Stimulated activated CD4-positive, alpha-beta T cell treated with anti-CD3 and anti-CD28 coated beads, Interleukin-12 subunit alpha, Interleukin-12 subunit beta, amount 100 ng/mL, for 24 hours (primary cell): ENCODE measurements at places on chromosomes 13 and 19.

DNA sequence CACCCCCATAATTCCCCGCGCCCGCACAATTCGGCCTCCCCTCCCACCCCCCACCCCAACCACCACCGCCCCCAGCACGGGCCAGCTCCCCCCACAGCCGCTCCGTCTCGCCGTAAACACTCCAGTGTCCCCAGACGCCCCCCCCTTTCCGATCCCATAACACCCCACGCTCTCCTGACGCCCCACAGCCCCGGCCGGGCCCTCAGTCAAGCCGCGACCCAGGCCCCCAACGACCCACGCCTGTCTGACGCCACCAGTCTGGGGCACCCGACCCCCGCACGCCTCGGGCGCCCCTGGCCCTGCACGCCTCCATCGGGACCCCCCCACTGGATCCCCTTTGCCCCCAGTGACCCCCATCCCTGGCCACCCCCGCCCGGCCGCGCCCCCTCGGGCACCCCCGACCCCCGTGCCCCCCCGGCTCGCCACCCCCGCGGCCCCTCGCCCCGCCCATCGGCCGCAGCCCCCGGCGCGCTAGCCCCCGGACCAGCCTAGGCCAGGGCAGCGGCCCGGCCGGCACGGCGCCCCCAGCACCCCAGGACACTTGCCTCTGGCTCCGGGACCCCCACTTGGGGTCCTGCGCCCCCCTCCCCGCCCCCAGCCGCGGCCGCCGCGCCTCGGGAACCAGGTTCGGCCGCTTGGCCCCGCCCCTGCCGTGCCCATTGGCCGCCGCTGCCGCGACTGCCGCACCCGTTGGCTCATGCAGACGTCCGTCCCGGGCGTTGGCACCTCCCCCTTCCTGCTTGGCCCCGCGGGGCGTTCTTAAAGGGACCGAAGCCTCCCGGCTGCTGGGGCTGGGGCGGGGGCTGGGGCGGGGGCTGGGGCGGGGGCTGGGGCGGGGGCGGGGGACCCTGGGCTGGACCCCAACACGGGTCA lies at the start of gene FKBP8:
Gene FKBP8, minus strand, starts transcription at position 633 of the 873 bp plus-strand sequence. CDS start 1,603 bp downstream, outside the sequence.
- DNase-seq = peak; percentile 95

GRCh38 chr13:19591864-19592263 lies 30.5 kb upstream of the TPTE2 start:
- no peak for DNase-seq

GRCh38 chr13:51330791-51331190 lies 8.7 kb upstream of the SERPINE3 start:
- no peak for DNase-seq

- no peak for DNase-seq
These were observed 7.7 kb downstream of the KDM4B start for GRCh38 chr19:4976401-4977298.

- DNase-seq = no peak
These were observed 41.6 kb downstream of the NDFIP2 start for GRCh38 chr13:79522583-79522982.
